Stimulated activated CD4-positive, alpha-beta T cell treated with anti-CD3 and anti-CD28 coated beads, Interleukin-15, amount 100 ng/mL, for 1 hour (primary cell): ENCODE measurements at places on chromosomes 7 and 10.

DNA sequence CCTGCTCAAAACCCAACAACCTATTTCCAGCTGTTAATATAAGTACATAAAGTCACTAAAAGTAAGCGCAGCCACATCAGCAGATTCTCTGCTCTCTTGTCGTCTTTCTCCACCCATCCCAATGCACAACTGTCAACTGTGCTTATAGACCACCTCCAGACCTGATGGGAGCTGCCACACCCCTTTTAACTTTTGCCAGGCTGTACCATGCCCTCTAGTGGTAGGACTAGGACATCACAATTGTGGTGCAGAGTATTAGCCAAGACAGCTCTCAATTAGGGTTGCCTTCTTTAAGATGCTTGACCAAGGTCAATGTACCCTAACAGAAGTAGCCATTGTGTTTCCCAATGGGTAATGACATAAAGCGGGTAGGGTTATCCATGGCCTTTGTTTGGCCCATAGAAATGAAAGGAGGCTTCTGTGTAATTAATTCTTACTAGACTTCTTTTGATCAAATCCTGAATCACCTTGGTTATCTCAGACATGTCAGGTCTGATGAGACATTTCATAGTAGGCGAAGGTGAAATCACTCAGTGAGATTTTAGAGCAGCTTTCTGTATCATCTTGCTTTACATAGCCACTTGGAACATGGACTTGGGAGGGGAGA lies 68.1 kb downstream of the SCRN1 start:
- no peak for DNase-seq

DNA sequence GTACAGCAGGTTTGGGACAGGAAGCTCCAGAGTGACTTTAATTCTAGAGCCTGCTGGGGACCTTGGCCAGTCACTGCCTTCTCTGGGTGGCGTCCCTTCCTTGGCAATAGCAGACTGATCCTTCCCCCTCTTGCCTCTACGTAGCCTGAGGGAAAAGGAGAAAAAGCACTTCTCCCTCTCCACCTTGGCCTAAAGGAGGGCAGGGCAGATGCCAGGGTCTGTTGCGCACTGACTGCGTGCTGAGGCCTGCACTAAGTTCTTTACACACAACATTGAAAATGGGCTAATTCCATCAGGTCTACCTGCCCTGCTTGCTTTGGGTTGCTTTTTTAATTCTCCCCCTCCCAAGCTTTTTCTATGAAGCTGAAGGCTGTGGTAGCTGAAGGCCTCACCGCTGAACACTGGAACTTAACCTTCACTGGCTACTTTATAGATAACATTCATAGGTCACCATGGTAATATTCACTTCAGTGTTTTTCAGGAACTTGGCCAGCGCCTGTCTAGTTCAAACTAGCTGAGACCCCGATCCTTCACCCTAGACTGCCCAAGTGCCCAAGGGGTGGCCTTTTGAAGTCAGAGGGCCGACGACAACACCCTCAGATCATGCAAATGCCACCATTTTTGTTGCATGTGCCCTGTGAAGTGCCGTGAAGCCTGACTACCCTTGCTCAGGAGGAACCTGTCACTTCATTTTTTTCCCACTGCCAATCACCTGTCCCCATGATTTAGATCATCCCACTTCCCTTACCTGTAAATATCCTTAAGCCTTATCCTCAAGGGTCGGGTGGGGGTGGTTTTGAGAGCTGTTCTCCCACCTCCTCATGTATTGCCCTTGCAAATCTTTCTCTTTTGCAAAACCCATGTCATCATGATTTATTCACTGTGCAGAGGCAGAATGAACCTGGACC lies 28.7 kb downstream of the PRF1 start:
- no peak for DNase-seq

DNA sequence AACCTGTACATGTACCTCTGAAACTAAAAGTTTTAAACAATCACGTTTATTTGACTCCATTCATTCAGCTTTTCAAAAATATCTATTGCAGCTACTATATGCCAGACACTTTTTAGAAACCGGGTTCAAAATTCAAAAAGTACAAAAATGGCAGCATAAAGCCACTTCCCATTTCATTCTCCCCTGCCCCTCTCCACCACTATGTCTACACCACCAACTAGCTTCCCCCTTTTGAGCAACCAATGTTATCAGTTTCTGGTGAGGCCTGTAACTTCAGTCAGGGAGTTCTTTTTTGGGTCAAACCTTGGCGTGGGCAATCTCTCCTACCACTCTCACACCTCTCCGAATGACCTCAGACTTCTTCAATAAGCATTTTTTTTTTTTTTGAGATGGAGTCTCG lies 11.5 kb upstream of the HHEX start:
- DNase-seq = no peak

GRCh38 chr7:132573251-132573955 lies 2.9 kb downstream of the PLXNA4 start:
- no peak for DNase-seq

DNA sequence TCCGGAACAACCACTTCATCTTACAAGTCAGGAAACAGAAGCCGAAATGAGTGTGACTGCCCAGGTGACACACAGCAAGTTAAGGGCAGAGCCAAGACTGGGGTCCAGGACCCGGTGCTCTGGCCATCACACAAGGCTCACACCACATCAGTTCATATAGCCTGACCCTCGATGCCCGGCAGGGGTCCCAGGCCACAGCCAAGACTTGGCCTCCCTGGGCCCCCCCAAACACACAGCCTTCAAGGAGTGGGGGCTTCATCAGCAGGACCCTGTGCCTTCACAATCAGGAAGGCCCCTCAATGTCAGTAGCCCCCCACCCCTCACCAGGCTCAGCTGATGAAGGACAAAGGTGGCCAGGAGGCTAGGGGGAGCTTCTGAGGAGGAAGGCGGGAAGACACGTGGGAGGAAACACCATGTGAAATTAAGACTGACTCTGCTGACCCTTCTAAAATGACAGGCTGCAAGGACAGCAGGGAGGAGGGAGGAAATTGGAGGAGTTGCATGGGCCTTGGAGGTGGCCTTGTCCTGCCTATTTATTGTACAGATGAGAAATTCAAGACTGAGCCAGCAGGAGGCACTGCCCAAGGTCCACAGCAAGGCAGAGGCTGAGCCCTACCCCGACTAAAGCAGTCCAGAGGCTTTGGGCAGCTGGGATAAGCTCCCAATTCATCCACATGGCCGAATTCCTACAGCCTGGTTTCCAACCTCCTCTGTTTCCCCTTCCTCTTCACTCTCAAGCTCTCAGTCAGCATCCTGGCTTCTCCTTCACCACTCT lies 216.1 kb upstream of the ZMIZ1 start:
- no peak for DNase-seq

DNA sequence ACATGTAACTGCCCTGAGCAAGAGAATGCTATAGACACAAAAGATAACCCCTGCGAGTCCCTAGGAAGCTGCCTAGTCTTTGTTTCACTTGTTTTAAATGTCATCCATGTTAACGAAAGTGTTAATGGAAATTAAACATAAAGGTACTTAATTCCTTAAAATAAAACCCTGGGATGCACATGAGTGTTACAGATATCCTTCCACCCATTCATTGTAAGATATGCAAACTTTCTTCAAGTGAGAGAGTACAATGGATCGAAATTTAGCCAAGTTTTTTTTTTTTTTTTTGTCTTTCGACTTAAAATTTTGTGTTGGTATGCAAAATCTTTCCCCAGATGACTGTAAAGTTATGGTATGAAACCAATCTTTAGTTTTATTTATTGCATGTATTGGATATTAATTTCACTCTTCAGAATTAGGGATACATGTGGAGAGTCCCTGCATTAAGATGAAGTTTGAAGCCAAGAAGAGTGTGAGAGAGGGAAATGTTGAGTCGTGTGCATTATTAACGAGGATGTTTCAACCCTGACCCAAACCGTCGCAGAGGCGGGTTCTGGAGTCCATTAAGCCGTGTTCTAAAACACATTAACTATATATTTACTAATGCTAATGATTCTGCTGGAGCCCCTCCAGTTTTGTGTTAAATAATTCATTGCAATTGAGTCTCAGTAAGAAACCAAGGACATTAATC lies 1.6 kb downstream of the CDK14 start:
- DNase-seq = no peak

DNA sequence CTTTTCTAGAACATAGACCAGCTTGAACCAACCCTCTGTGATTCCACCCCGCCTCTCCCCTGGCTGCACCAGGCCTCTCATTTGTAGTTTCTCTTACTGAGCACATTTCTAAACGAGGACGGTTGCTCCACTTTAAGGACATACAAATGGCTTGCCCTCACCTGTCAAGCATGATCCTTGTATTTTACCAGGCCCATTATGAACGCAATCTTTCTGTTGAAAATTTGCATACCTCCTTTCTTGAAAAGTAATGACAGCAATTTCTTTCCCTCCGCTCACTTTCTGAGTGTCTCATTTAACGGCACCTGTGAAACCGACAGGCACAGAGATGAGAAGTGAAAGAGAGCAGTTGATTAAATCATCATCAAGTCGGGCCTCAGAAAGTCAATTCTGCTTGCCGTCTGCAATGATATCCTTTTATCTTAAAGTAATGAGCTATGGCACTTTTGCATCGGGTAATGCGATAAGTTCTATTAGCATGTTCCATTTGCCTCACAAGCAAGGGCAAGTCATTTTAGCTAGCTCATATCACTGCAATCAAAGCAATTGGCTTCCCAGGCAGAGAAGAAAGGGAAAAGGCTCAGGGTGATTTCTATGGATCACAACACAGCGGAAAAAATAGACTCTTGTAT lies 705.6 kb upstream of the GALNT17 start:
- no peak for DNase-seq

DNA sequence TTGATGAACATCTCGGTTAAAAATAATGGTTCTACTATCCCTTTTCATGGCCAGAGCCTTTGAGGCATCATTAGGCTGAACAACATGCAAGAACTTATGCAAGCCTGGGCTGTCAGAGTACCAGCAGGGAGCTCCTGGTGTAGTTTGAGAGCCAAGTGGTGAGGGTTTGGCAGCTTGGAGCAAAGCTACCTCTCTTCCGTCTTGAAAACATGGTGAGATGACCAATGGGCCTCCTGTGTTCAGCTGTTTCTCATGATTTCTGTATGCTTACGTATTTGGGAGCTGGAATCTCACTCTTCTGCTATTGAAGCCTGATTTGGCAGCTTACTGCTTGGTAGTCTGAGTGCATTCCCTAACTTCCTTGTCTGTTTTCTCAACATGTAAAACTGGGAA lies 150.4 kb downstream of the CXCL12 start:
- no peak for DNase-seq

- no peak for DNase-seq
These were observed 297.3 kb upstream of the PRKCQ start for GRCh38 chr10:6877336-6877721.

- DNase-seq = no peak
These were observed 80.9 kb downstream of the NEURL1 start for GRCh38 chr10:103574097-103575061.

DNA sequence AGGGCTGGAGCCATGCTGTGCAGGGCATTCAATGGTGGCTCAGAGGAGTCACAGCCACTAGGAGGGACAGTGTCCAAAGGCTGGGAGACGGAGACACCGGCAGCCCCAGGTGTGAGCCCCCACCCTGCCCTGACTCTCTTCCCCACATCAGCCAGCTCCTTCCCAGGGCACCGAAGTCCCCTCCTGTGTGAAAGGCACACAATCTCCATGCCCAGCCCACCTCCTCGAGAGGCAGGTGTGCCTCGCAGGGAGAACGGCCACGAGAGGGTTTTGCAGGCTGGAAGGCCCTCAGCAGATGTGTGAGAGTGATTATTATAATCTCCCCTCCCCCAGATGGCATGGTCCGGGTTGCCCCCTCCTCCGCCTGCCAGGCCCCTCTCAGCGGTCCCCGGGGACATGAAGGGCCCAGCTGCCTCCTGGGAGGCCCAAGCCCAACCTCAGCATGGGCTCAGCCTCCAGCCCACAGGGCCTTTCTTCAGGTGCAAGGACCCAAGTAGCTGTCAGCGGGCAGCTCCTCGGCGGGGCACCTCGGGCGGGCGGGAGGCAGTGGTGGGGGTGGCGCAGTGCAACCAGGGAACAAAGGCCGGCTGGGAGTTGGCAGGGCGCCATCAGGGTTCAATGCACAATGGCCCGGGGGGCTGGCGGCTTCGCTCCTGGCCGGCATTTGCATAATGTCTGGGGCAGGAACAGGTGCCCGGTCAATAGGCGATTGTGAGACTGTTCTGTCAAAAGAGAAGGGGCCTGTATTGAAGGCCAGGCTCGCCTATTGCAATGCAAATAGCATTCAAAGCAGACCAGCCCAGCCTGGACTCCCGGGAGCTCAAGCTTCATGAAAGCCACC lies 155.3 kb upstream of the ZMIZ1 start:
- no peak for DNase-seq

DNA sequence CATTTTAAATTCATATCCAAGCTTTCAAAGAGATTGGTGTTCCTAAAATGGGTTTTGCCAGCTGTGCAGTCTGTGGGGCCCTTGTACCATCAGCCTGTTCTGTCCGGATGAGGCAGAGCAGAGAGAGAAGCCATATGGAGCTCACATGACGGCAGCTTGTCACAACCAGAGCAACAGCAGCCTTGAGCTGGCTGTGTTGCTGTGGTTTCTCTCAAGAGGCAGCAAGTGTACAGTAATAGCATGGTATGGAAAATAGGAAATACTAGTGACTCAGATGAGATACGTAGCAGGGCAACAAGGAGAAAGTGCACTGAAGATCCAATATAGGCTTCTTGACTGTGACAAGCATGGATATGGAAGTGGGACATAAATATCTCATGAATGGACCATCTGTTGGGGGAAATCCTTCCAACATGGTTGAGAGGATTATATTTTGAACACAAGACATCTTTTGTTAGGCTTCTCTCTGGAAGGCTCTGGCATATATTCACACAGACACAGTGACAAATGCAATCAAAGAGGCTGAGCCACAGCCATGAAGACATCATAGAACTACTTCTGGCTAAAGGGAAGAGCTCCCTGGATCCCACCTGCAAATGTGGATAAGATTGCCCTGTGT lies 251.0 kb upstream of the TAC1 start:
- no peak for DNase-seq

DNA sequence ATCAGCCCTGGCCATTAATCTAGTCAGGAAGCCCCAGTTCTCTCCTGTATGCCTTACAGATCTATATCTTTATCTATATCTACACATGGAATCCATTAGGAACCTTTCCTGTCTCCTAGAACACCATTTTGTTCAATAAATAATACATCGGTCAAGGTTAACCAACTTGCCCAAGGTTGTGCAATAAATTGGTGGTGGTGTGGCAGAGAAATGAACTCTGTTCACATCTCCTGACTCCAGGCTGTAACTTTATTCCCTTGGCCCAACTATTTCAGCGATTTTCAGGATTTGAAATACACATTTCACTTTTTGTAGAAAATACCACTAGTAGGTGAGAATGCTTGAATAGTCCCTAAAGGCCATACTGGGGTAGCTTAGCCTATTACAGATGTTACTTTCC lies 712.5 kb upstream of the FZD8 start:
- no peak for DNase-seq

- no peak for DNase-seq
These were observed 14.8 kb downstream of the BBS9 start for GRCh38 chr7:33143996-33144718.
